Activated T-cell treated with anti-CD3 and anti-CD28 coated beads for 4 hours (primary cell): ENCODE measurements at places on chromosomes 2 and 18.

- DNase-seq = no peak
Observed at GRCh38 chr2:153294199-153294786, 184.3 kb downstream of the RPRM start.

DNA sequence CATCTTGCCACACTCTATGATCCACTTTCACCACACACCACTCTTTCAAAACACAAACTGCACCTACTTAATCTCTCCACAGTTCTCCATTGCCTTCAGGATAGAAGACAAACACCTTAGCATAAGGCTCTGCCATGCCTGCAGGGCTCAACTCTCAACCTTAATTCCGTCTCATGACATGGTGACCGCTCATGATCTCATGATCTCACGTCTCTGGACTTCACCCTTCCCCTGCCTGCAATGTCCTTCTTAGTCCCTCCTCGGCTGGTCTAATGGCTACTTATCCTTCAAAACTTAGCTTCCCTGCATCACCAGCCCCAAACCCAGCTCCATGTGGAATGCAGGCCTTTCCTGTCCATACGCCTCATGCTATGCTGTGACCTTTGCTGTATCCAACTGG, 85.3 kb downstream of the ACVR1 start:
- no peak for DNase-seq

DNA sequence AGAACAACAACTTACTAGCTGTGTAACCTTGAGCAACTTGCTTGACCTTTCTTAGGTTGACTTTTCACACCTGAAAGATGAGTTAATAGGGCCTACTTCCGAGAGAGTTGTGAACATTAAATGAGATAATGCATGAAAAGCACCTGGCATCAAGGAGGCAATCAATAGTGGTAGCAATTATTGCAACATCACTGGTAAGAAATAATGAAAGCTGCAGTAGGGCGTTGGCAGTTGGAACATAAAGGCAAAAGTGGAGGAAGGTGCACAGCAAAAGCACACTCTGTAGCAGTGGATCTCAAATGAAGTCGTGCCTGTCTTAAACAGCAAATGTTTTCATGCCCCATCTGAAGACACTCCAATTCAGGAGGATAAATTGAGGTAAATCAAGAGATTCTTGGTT, 178.9 kb upstream of the VRK2 start:
- no peak for DNase-seq

DNA sequence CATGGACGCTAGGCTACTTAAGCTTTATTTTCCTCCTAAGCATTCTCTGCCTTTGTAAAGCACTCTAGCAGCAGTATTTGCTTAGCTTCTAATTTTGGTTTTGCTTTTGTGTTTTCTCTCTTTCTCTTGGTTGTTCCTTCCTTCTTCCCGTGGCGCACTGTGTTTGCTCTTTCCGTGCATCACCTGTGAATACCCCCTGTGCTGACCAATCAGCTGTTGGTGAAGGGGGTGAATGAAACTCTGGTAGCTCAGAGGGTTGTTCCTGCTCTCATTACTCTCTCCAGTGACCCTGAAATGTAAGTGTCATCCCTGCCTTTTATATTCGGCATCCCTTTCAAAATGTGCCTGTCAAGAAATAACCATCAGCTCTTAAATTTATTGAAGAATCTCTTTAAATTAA, 45.5 kb upstream of the TNFRSF11A start:
- DNase-seq = no peak

DNA sequence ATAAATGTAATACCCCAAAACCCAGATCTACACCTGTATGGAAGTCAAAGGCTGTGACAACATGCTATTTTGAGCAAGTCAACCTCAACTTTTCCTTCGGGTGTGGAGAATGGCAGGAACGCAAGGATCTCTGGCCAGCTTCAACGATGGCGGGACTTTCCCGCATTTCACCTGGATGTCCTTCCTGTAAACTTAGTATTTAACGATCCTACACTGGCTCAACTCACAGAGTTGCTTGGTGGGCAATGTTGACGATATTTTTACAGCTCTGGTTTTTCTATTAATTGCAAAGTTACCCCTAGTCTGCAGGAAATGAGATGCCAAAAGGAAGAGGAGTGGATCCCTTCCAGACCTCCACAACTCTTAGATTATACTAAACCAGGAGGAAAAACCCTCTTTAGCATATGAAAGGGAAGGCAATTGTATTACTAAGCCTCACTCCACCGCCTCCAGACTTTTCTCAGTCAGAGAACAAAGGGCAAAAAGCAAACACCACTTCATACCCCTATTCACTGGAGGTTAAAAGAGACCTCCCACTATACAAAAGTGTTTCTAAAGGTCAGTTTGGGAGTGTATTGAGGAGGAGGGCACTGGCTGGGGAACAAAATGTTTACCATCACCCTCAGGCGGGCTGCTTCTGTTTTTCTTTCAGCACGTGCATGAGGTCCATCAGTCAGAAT, 56.5 kb upstream of the ACVR1 start:
- no peak for DNase-seq

- no peak for DNase-seq
Observed at GRCh38 chr2:88659538-88659915, 31.9 kb upstream of the RPIA start.

DNA sequence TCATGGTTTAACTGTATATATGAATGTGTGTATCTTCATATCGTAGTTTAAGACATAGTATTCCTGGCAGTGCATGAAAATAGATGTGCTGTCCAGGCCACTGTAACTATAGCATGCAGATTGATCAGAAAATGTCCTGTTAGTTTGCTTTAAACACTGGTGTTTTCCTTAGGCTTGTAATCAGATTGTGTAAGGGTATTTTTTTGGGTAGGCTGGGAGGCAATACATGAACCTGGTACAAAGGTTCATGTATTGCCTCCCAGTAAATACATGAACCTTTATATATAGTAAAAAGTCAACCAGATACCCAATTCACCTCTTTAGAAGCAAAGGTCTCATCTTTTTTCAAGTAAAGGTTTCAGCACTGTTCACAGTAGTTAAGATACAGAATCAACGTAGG, 1.6 kb downstream of the COQ10B start:
- no peak for DNase-seq

GRCh38 chr18:63180971-63181376, 138.6 kb downstream of the BCL2 start:
- DNase-seq = no peak
